ENCODE measurements at places on chromosomes 16 and 17.

DNA sequence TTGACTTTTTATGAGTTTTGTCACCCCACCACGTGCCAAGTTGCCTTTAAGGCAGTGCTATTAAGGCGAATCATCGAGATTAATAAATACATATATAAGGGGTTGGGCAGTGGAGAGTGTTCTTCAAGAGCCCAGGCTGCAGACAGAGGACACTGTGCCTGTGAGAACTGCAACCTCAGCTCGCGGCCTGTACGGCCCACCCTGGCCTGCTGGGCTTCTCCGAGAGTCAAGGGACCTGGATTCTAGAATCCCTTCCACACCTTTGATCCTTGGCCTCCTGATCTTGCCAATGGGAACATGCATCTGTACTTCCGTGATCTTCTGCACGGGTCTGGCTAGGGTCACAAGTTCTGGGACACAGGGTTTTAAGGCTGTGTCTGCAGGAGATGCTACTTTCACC, 54.5 kb downstream of the IRX5 start:
- no peak for DNase-seq

DNA sequence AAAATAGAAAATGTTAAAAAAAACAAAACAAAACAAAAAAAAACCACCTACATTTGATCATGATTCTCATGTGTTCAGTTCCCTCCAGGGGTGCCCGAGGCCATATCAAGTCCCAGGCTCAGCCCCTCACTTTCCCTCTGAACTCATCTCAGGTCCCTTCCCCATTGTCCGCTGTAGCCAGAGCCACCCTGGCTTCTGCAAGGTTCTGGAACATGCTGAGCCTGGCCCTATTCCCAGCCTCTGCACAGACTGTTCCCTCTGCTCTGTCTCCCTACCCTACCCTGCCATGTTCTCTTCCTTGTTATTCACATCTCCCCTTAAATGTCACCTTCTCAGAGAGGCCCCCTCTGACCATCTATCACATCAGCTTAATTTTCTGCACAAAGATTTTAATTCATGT, 46.9 kb downstream of the TK2 start:
- DNase-seq: no peak

- peak; percentile 33 for DNase-seq
These were observed 500.2 kb downstream of the CDH11 start for GRCh38 chr16:64621616-64622015.

GRCh38 chr17:42553161-42553818, 567 bp downstream of the HSD17B1 start:
- peak; percentile 19 for DNase-seq

- no peak for DNase-seq
These were observed 607.2 kb downstream of the MAF start for GRCh38 chr16:78993346-78993745.

DNA sequence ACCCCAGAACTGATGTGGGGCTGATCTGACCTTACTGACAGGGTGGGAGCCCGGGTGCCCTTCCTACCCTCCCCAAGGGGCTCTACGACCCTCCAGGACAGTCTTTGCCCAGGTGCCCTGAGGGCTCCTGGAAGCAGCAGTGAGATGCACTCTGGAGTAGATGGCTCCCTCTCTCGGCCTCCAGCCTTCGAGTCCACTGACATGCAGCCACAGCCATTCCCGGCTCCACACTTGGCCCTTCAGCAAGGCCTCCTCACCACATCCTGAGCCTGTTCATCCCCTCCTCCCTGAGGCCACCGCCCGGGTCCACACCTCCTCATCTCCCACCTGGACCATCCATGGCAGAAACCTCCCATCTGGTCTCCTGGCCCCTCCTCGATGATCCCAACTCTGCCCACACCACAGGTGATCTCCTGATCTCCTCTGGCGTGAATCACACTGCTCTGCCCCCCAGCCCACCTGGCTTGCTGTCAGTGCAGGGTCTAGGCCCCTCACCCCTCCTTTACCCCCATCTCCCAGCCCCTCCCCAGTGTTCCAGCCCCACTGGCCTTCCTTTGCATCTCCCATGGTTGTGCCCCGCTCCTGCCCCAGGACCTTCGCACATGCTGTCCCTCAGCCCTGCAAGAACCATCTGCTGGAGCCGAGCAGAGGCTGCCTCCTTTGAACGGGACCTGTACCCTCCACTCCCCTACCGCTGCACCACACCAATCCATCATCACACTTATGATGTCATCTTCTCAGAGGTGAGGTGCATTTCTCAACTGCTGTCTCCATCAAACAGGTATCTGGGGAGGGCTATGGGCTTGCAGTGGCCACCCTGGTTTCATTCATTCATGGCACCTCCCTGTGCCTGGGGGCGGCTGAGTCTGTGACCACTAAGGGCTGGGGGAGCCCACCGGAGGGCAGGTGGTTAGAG, 44.7 kb downstream of the SOCS1 start:
- no peak for DNase-seq

GRCh38 chr16:65672960-65673359, 551.1 kb upstream of the CDH11 start:
- peak; percentile 68 for DNase-seq

DNA sequence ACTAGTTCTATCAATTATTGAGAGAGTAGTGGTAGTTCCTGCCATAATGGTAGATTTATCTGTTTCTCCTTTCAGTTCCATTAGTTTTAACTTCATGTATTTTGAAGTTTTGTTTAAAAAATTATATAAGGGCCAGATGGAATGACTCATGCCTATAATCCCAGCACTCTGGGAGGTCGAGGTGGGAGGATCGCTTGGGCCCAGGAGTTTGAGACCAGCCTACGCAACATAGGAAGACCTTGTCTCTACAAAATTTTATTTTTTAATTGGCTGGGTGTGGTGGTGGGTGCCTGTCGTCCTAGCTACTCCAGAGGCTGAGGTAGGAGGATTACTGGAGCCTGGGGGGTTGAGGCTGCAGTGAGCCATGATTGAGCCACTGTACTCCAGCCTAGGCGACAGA, 14.1 kb upstream of the UBTF start:
- DNase-seq: no peak

GRCh38 chr16:89104930-89105571, 11.4 kb downstream of the ACSF3 start:
- DNase-seq: no peak

- peak; percentile 67 for DNase-seq
These were observed 60.1 kb downstream of the AIPL1 start for GRCh38 chr17:6374761-6375312.

GRCh38 chr17:50365649-50366393, 7.2 kb downstream of the MRPL27 start:
- DNase-seq: no peak

DNA sequence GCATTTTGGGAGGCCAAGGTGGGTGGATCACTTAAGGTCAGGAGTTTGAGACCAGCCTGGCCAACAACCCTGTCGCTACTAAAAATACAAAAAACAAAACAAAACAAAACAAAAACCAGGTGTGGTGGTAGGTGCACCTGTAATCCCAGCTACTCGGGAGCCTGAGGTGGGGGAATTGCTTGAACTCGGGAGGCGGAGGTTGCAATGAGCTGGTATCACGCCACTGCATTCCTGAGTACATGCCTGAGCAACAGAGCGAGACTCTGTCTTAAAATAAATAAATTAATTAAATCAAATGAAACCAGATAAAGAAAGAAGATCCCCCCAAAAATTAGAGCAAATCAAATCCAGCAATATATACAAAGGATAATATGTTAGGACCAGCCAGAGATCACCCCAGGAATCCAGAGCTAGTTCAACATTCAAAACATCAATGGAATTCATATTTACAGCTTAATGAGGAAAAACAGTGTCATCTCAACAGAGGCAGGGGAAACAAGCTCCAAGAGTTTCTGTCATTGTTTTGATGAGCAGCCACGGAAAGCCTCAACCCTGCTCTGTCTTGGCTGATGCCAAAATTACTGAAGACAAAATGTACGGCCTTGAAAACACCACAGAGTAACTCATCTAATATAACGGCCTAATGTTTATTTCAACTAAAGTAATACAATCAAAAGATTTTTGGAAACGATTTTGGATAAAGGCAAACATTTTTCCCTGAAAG, 3.7 kb downstream of the PEMT start:
- no peak for DNase-seq

DNA sequence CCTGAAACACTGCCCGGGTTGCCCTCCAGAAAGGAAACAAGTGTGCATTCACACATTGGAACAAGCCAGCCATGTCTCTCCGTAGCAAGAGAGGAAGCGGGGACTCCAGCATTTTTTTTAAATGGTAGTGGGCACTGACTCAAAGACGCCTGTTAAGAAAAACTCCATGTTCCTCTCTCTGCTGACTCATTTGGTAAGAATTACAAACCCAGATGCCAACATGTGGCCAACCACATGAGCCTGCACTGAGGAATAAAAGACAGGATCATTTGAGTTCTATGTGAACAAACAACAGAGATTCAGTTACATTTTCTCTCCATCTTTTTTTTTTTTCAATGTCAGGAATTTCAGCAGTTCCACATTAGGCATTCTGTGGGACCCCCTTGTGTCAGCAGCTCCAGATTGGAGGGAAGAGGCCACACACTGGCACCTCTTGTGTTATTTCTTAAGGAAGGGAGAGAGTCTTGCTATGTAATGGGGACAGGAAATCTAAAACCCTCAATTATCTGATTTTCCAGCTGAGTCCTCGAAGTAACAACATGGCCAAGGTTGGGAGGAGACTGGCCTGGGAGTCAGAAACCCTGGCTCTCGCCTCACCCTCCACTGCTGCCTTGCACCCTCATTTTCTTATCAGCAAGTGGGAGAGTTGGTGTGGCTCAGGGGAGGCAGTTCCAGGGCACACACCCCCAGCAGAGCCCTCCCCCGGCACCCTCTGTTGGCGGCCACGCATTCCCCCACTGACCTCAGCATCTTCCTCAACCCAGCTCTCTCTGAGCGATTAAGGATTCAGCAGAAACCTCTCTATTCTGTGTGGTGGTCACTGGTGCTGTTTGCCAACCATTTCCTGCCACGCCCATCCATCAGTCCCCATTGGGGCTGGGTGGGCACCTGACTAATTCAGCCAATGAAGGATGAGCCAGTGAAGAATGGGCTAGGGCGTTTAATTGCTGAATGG, 173.0 kb downstream of the FOXL1 start:
- DNase-seq: peak; percentile 91

DNA sequence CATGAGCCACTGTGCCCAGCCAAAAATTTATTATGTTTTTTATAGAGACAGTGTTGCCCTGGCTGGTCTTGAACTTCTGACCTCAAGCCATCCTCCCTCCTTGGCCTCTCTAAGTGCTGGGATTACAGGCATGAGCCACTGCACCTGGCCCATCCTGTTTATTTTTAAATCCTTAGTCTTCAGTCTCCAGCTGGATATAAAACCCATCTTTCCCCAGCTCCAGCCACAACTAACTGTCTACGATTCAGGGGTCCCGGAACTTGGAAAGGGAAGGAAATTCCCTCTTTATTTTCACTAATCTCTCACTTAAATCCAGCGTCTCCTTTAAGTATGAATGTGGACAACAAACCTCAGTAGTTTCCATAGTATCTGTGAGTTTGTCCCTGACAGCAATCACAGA, 62.2 kb downstream of the IQCK start:
- DNase-seq: no peak

DNA sequence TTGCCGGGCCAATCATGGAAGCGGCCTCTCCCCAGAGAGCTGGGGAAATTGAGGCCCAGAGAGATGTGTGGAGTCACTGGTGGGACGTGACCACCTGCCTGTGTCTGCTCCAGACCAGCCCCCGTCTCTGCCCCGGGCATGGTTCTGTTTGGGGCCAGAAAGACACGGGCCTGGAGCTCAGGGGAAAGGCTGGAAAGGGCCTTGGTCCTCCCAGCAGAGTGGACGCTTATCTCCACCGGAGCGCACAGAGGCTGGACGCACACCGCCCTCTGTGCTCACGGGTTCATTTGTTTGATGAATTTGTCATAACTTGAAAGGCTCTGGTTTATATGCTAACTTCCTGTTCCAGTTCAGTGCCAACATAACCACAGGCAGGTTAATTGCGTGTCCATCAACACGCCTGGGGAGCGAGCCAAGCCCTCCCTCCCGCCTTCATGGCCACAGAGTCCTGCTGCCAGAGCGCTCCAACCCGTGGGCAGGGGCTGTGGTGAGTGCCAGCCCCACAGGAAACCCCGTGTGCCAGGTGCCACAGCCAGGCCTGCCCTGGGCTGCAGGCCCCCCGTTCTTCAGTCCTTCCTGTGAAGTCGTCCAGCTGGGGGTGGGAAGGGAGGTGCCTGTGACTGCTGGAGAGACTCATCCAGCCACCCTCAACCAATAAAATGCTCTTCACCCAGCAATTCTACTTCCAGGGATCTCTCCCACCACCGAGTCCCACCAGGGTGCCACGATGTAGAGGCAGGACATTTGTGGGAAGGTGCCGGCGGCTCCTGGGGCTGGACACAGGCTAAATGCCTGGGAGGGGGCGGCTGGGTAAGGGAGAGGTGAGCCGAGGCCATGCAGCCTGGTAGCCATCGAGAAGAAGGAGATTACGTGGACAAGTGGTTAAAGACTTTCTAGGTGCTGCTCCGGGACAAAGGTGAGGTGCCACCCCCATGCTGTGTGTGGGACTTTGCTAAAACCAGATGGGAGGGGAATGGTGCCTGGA, 29.4 kb upstream of the BAHCC1 start:
- no peak for DNase-seq

DNA sequence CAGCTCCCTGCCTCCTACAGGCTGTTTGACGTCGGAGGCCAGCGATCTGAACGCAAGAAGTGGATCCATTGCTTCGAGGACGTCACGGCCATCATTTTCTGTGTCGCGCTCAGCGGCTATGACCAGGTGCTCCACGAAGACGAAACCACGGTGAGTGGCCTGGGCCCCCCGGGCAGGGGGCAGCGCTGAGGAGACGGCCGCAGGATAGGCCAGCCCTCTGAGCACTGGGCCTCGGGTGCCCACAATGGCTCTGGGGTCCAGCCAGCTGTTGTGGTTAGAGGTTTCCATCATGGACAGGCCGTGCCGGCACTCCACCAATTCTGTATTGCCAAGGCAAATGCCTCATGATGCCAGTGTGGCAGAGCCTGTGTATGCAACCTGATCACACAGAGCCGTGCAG, 88.6 kb downstream of the AMFR start:
- no peak for DNase-seq

DNA sequence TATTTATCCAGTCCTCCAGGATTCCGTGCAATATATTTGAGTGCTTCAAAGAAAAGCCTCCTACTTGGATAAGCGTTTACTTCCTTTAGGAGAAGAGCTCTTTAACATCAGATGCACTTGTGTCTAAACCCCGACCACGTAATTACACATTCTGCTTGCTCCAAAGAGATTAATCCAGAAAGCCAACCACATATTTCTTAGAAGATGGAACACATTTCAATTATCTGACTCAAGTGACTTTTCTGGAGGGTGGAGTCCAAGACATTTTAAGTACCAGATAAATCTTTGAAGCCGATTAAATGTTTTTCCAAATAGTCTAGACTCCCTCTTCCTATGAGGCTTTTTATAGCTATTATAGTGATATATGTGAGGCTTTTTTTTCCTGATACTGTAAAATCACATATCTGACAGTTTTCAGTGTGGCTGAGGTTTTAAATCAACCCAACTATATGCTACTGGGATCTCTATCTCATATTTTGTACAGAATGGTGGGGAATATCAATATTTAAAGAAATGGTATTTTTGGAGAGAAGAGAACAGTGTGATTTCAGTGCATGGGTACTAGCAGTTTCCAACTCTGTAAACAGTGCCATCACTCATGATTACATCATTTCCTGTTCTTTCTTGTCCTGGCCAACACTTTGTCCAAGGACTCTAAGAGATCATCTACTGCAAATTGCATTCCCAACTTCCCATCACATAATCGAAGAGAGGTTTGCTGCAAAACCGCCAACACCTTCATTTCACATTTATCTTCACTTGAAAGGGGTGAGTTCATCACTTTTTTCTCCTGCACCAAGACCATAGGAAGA, 192.4 kb upstream of the HSBP1 start:
- peak; percentile 60 for DNase-seq

All from fibroblast of skin of right biceps (primary cell).